ENCODE measurements at places on chromosomes 11 and 22.

DNA sequence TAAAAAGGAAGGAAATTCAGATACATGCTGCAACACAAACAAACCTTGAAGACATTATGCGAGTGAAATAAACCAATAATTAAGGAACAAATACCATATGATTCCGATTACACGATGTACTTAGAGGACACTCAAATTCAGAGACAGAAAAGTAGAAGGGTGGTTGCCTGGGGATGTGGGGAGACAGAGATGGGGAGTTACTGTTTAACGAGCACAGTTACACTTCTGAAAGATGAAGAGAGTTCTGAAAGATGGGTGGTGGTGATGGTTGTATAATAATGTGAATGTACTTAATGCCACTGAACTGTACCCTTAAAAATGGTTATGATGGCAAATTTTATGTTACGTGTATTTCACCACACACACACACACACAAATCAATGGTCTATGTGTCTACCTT, 14.7 kb downstream of the ZBTB44 start:
- H3K36me3 ChIP-seq = peaks cover 28% of the 10 kb centered on the region
- no peak overlapping the region for H3K27ac ChIP-seq
- peaks cover 17% of the 10 kb centered on the region for H3K4me1 ChIP-seq
- H3K27me3 ChIP-seq = no peaks in the 10 kb centered on the region
- H3K4me3 ChIP-seq = no peak overlapping the region
- no peak for DNase-seq

DNA sequence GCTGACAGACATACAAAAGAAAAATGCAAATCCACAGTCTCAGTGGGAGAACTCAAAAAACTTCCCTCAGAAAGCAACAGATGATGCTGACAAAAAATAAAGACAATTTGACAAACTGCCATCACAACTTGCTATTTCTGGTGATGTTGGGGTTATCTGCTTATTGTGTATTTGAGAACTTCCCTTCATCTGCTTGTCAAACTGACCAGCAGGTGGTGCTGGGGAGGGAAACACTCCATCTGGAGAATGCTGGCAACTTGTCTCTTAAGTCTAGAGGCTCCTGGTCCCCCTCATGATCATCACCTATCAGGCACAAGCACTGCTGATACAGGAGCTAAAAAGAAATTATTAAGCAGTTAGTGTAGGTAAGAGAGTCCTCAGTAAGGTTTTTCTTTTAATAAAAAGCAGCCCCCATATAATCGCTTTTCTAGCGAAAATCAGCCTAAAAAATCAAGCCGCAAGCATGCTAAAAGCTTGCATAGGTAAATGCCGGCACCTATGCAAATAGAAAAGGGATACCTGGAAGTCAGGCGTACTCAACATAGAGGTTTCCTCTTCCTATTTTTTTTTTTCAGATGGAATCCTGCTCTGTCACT, 9.8 kb upstream of the FAM111B start:
- peaks cover 36% of the 10 kb centered on the region for H3K27me3 ChIP-seq
- no peak overlapping the region for H3K4me3 ChIP-seq
- no peaks in the 10 kb centered on the region for H3K36me3 ChIP-seq
- DNase-seq = peak; percentile 49
- peaks cover 7% of the 10 kb centered on the region for H3K4me1 ChIP-seq

GRCh38 chr22:28402539-28402938, 277.1 kb downstream of the TTC28 start:
- no peak for DNase-seq
- no peak overlapping the region for H3K27ac ChIP-seq
- peaks cover 2% of the 10 kb centered on the region for H3K36me3 ChIP-seq

- H3K4me1 ChIP-seq = no peaks in the 10 kb centered on the region
- H3K4me3 ChIP-seq = no peak overlapping the region
- no peak for DNase-seq
- no peaks in the 10 kb centered on the region for H3K36me3 ChIP-seq
These were observed 110.8 kb downstream of the GRIK4 start for GRCh38 chr11:120622189-120622875.

DNA sequence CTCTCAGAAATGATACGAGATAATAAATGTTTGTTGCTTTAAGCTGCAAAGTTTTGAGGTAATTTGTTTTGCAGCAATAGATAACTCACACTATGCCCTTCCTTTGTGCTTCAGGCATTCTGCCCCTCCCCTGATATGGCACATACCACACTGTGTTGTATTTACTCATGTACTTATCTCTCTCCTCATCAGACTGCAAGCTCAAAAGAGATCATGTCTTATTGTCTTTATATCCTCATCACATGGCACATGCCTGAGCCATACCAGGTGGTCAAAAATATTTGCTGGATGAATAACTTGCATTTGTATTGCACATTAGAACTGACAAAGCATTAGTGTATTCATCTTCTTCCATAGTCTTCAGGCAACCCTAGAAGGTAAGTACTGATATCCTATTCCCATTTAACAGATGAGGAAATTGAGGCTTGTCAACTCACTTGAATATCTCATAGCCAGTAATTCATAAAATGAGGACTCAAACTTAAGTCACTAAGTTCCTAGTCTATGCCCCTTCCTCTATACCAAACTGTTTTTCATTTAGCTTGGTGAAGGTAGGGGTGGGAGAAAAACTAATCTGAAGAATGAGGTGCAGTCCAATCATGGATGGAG, 83.9 kb upstream of the EED start:
- DNase-seq = no peak
- H3K36me3 ChIP-seq = peaks cover 2% of the 10 kb centered on the region
- no peak overlapping the region for H3K27ac ChIP-seq
- H3K4me1 ChIP-seq = peaks cover 13% of the 10 kb centered on the region

- H3K4me1 ChIP-seq = no peaks in the 10 kb centered on the region
- no peak overlapping the region for H3K4me3 ChIP-seq
- H3K27ac ChIP-seq = no peak overlapping the region
- H3K36me3 ChIP-seq = no peaks in the 10 kb centered on the region
- H3K27me3 ChIP-seq = no peaks in the 10 kb centered on the region
These were observed 91.5 kb downstream of the MORC2 start for GRCh38 chr22:30876915-30877553.

DNA sequence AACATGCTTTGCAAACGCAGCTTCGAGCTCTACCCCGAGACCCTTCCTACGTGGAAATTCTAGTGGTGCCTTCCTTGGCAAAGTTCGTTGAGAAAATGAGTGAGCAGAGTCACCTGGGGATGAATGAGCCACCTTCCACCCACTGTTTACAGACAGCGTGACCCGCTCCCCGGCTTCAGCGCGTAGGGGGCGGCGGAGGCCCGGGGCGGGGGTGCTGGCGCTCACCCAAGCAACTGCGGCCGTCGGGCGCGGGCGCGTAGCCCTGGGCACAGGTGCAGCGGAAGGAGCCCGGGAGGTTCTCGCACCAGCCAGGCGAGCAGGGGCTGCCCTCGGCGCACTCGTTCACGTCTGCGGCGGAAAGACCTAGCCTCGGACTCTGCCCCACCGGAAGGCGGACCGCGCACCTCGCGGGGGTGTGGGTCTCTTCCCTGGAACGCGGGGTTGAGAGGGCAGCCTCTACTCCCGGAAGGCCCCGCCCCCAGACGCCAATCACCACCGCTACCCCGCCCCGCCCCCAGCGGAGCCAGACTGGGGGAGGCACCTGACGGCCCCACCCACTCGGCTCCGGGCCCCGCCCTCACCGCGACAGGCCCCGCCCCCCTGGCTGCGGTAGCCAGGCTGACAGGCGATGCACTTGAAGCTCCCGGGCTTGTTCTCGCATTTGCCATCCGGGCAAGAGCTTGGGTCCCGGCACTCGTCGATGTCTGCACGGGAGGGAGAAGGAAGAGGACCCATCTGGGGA, 11.8 kb downstream of the LTBP3 start:
- H3K36me3 ChIP-seq = peaks cover 25% of the 10 kb centered on the region
- peak overlapping the region; percentile 80 for H3K4me3 ChIP-seq
- DNase-seq = peak; percentile 100
- H3K27me3 ChIP-seq = no peaks in the 10 kb centered on the region
- H3K27ac ChIP-seq = peak overlapping the region; percentile 83

- peaks cover 4% of the 10 kb centered on the region for H3K27me3 ChIP-seq
- peaks cover 7% of the 10 kb centered on the region for H3K4me1 ChIP-seq
- H3K36me3 ChIP-seq = no peaks in the 10 kb centered on the region
- DNase-seq = no peak
These were observed 9.6 kb downstream of the OR5A2 start for GRCh38 chr11:59416613-59417012.

DNA sequence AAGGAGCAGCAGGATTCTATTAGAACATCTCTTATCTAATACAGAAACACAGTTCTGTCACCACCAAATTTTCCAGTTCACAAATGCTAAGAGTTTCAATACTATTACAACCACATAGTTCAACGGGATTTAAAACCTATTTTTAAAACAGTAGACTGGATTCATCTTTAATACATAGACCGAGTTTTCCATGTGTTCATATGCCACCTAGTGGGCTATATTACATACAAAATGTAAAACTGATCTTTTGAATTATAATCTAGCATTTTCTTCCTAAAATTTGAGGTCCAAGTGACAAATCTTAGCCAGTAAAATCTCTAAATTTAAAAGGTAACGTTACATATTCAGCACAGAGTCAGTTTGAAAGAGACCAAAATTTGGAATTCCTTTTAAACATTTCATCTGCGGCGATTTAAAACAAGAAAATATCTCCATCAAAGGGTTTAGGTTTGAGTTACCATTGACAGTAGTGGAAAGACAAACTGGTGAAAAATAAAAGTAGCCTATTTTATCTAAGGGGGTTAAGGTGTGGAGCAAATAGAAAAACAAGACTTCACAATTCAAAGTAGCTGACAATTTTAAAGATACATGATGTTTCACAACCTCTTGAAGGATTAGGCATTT, 269.3 kb upstream of the MPPED2 start:
- H3K36me3 ChIP-seq = no peaks in the 10 kb centered on the region
- no peak for DNase-seq
- H3K4me3 ChIP-seq = no peak overlapping the region
- no peak overlapping the region for H3K27ac ChIP-seq
- no peaks in the 10 kb centered on the region for H3K4me1 ChIP-seq

GRCh38 chr11:17845431-17845881, 110.9 kb downstream of the KCNC1 start:
- H3K4me1 ChIP-seq = no peaks in the 10 kb centered on the region
- no peak overlapping the region for H3K27ac ChIP-seq
- peaks cover 3% of the 10 kb centered on the region for H3K36me3 ChIP-seq

DNA sequence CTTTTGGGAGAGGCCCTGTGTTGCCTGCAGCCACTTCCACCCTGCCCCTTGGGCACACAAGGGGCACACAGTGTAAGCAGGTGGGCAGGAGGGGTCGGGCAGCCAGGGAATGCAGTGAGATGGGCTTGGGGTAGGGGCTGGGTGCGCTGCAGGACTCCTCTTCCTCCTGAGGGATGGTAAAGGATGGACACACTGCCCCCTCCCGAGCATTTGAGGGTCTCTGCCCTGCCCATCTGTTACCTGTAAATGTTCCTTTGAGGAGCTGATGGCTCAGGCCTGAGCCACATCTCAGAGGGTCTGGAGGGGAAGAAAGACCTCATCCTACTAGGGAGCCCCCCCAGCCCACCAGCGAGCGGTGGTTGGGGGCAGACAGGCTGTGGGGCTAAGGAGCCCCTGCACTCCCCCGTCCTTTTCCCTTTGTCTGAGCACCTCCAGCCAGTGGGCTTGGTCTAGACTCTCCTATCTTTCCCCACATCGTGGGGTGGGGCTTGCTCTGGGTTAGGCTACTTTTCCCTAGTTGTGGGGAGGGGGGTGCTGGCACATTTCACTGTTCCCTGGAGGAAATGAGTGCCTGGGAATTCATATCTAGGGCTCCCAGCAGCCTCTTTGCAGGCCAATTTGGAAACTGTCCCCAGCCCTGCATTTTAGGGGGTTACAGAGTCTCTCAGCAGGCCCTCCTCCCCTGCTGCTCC, 1.7 kb upstream of the TSSC4 start:
- H3K27ac ChIP-seq = peak overlapping the region; percentile 90
- DNase-seq = no peak
- peak overlapping the region; percentile 90 for H3K4me3 ChIP-seq
- H3K36me3 ChIP-seq = no peaks in the 10 kb centered on the region
- no peaks in the 10 kb centered on the region for H3K27me3 ChIP-seq

DNA sequence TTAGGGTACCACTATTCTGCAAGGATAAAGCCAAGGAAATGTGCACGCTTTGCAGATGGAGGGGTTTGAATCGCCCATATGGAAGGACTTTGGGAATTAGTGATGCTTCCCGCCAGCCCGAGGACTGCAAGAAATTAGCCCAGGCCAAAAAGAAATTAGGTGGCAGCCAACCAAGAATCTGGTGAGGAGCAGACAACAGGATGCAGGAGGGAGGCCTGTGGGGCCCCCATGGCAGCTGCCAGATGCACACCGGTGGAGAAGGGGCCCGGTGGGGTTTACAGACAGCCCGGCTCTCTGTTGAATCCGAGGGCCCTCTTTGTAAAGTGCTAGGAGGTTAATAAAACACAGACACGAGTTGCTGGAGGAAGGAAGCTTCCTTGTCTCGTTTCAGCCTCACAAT, 73.5 kb downstream of the TIMP3 start:
- H3K27me3 ChIP-seq = peaks cover 8% of the 10 kb centered on the region
- H3K36me3 ChIP-seq = no peaks in the 10 kb centered on the region
- no peaks in the 10 kb centered on the region for H3K4me1 ChIP-seq
- no peak overlapping the region for H3K27ac ChIP-seq
- H3K4me3 ChIP-seq = no peak overlapping the region
- no peak for DNase-seq

GRCh38 chr11:24949406-24949805, 452.6 kb downstream of the LUZP2 start:
- no peak for DNase-seq
- no peaks in the 10 kb centered on the region for H3K4me1 ChIP-seq
- no peaks in the 10 kb centered on the region for H3K27me3 ChIP-seq
- no peak overlapping the region for H3K27ac ChIP-seq
- H3K4me3 ChIP-seq = no peak overlapping the region

- no peaks in the 10 kb centered on the region for H3K36me3 ChIP-seq
- no peak for DNase-seq
- peaks cover 13% of the 10 kb centered on the region for H3K4me1 ChIP-seq
- H3K27ac ChIP-seq = no peak overlapping the region
These were observed 93.4 kb upstream of the SEPTIN5 start for GRCh38 chr22:19620742-19621371.

- no peak for DNase-seq
- no peak overlapping the region for H3K27ac ChIP-seq
- no peaks in the 10 kb centered on the region for H3K36me3 ChIP-seq
- no peak overlapping the region for H3K4me3 ChIP-seq
These were observed 161.2 kb upstream of the NAV2 start for GRCh38 chr11:19551457-19551856.

- H3K27me3 ChIP-seq = no peaks in the 10 kb centered on the region
- H3K4me1 ChIP-seq = no peaks in the 10 kb centered on the region
- no peak for DNase-seq
- H3K27ac ChIP-seq = no peak overlapping the region
- no peak overlapping the region for H3K4me3 ChIP-seq
- H3K36me3 ChIP-seq = no peaks in the 10 kb centered on the region
These were observed 154.0 kb upstream of the TENM4 start for GRCh38 chr11:79594834-79595233.
